Eye (tissue), 1 donor: ENCODE measurements at places on chromosomes 4 and X.

DNA sequence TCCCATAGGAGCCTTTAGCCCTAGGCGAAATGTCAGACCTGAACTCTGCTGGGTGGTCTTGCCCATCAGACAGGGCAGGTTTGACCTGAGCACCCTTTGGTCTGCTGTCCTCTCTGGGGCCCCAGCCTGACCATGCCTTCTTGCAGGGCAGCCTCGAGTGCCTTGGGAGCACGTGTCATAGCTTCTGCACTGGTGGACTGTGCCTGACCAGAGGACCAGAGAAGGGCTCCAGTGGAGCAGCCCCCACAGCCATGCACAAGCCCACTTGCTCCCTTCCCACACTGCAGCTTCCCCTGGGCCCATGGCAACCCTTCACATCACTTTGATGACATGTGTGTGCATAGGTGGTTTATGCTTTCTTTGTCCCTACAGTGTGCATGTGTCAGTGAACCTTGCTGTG, 394.0 kb downstream of the TEX13C start:
- no peak for DNase-seq

DNA sequence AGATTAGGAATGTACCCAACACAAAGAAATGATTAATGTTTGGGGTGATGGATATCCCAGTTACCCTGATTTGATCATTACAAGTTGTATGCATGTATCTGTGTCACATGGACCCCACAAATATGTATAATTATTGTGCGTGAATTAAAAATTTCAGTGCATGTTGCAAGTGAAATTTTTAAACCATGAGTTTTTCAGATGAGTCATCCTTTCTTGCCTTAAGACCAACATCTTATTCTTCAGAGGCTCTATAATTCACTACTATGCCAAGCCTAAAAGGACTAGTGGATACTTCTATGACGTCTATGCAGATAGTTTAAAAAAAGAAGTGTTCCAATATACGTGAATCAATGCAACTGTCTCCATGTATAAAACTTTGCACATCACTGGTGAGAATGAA, 113.0 kb upstream of the SH3RF1 start:
- DNase-seq, result no peak

DNA sequence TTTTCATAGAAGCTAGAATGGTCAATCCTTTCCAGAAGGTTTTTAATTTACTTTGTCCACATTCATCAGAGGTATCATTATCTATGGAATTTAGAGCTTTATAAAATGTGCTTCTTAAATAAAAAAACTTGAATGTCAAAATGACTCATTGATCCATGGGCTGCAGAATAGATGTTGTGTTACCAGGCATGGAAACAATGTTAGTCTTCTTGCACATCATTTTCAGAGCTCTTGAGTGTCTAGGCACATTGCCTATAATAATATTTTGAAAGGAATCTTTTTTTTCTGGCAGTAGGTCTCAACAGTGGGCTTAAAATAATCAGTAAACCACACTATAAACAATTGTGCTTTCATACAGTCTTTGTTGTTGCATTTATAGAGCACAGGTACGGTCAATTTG, 200.3 kb downstream of the FAT4 start:
- no peak for DNase-seq

- DNase-seq, result no peak
Measured at GRCh38 chr4:88333741-88334405, 44.8 kb upstream of the HERC6 start.

DNA sequence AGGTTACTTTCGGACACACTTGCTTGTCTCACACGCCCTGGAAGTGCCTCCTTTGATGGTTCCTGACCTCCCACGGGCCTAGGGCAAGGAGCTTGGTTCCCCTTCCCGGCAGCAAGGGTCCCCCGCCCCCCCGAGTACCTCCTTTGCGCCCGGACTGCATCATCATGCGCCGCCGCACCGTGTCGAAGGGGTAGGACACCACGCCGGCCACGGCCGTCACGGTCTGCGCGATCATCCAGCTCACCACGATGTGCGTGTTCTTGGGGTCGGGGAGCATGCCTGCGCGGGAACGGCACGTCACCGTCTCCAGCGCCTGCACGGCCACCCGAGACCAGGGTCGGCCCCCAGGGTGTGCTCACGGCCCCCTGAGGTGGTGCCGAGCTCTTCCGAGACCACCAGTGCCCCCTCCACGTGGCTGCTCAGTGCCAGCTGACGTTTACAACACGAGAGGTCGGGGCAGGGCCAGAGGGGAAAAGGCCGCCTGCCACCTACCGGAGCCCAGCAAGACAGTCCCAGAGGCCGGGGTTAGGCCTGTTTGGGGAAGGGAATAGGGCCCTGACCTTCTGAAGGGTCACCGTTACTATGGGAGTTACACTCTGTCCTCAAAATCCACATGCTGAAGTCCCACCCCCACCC, 4.7 kb downstream of the SLC25A6 start:
- DNase-seq, result no peak

DNA sequence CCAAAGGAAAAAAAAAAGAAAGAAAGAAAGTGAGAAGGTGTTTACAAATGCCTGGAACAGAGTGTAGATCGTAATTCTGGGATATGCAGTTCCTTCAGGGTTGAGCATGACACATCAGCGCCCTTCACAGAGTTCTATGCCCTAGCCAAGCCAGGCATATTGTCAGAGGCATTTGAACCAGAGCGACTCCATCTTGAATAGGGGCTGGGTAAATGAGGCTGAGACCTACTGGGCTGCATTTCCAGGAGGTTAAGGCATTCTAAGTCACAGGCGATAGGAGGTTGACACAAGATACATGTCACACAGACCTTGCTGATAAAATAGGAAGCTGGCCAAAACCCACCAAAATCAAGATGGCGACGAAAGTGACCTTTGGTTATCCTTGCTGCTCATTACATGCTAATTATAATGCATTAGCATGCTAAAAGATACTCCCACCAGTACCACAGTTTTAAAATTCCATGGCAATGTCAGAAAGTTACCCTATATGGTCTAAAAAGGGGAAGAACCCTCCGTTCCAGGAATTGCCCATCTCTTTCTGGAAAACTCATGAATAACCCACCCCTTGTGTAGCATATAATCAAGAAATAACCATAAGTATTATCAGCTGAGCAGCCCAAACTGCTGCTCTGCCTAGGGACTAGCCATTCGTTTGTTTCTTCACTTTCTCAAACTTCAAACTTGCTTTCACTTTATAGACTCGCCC, 23.5 kb upstream of the LRBA start:
- DNase-seq, result no peak

DNA sequence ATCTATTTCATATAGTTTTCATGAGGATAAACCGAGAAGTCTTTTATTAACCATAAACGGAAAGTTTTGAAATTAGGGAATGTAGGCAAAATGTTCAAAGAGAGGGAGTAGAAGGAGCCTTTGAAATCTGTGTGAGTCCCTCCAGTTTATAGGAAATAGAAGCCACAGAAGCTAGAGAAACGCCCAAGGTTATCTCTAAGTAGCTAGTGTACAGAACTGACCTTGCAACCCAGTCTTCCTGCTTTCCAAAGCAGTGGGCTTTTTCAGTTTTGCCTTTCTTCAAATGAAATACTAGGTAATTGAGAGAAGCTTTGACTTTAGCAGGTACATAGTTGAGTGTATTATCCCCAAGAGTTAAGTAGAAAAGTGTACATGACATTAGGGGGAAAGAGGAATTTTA, 39.4 kb downstream of the STIM2 start:
- peak; percentile 8 for DNase-seq

GRCh38 chr4:76723373-76723772, 174.6 kb downstream of the SOWAHB start:
- DNase-seq, result no peak

- peak; percentile 87 for DNase-seq
Measured at GRCh38 chr4:153204247-153204671, at the start of gene TRIM2. TSS of gene TRIM2 (plus strand) at chr4:153204443. CDS start at chr4:153204531, 88 bp downstream.

DNA sequence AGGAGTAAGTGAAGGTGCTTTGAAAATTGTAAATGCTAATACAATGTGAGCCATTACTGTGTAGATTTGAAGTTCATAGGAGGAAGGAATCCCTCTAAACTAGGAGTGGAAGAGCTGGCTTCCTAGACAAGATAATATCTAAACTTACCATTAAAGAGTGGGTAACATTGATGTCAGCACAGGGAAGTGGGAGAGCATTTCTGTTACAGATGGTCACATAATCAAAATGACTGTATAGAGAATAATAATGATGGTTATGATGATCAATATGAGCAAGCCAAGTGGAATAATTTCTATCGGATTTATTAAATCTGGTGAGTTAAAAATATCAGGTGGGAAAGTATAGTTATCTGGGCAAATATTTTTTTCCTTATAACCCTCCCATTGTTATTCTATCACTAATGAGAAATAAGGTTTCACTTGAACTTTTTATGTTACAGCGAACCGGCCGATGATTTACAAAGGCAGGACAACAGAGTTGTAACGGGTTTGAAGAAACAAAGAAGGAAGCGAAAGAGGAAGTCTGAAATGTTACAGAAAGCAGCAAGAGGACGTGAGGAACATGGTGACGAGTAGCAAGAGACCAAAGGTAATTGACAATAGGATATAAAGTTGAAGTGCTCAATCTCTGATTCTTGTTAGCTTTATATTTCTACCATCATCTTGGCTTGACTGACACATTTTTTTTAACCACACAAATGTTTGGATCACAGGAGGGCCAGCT, 43.5 kb downstream of the FMR1NB start:
- no peak for DNase-seq

DNA sequence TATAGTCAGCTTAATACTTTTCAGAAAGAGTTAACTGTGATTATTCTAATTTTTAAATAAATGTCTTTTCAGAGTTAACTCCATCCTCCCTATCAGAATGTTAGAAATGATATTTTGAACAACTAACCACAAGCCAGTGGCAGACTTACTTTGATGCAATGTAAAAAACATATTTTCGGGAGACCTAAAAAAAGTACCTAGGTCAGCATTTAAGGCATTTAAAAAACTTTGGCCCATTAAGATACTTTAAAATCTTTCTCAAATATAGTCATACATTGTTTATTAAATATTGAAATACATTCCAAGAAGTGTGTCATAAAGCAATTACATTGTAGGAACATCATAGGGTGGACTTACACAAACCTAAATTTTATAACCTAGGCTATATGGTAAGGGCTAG, 426.1 kb downstream of the PABPC4L start:
- DNase-seq, result no peak

DNA sequence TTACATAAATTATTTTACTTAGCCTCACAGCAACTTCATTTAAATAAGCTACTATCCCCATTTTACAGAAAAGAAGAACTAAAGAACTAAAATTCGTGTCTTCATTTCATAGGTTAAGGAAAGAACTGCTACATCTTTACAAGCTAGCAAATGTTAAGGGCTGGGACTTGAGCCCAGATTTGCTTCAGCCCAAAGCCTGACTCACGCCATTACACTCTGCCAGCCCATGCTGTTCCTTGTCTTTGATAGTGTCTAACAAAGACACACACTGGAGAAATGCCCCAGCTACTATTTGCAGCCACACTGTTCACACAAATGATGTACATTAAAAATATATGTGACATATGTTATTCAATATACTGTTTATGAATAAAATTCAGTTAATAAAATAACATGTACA, 29.0 kb upstream of the ERVMER34-1 start:
- no peak for DNase-seq

GRCh38 chr4:185566972-185567371, 31.7 kb upstream of the PDLIM3 start:
- DNase-seq, result peak; percentile 54
